Naive thymus-derived CD4-positive, alpha-beta T cell (primary cell): ENCODE measurements at places on chromosomes 12 and 14.
A peak's percentile ranks its signal among the peaks of the same experiment; 100 is the strongest.

DNA sequence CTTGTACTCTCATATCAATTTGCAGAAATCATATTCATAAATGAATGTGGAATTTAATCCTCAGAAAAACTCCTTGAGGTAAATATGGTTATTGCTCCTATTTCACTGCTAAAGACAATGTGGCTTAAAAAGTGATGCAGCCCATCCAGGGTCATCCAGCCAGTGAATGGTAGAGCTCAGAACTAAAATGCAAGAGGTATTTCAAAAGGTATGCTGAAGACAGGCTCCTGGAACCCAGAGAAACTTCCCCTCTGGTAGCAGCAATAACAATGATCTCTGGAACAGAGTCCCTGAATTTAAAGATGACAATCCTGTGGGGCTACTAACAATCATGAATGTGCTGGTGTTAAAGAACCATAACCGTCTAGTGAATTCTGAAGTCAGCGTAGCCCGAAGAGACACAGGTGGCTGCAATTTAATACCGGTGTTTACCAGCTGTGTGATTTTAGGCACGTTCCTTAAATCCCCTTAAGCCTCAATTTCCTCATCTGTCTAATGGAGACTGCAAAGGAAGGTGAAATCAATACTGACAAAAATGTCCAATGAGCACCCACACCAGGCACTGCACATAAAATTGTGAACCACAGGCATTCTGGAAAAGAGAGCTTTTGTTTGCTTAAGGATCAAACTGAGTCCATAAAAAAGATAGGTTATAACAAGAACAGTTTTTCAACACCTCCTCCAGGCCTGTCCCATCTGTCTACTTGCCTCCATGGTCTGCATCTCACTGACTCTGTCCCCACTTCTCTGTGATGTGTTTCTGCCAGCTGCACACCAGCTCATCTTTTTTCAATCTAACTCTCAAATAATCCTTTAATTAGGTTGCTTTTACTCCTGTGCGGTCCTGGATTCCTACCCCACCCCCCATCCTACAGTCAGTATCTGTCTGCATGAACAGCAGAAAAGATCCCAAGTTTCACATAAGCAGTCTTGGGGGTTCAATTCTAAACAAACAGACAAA lies 10.5 kb downstream of the TM7SF3 start:
- no peaks in the 10 kb centered on the region for H3K27me3 ChIP-seq
- no peak overlapping the region for H3K4me3 ChIP-seq
- H3K36me3 ChIP-seq = peaks cover 6% of the 10 kb centered on the region
- no peak for DNase-seq
- H3K27ac ChIP-seq = no peak overlapping the region

DNA sequence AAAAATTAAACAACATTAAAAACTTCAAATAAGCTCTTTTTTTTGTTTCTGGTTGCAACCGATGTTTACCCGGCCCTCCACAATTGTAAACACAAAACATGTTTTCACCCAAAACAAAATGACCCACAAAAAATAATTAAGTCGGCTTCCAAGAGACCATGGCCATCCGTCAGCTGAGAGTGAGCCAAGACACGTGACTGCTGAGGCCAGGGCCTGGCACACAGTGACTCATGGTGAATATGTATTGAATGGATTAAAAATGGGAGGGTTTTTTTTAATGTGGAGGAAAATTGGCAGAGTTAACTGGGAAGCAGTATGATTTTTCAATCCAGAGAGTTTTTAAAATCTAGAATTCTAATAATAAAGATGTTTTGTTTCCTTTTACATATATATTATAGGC lies 13.8 kb upstream of the CPNE8 start:
- no peak overlapping the region for H3K27ac ChIP-seq
- H3K36me3 ChIP-seq = no peaks in the 10 kb centered on the region
- no peaks in the 10 kb centered on the region for H3K27me3 ChIP-seq
- DNase-seq = no peak
- H3K4me3 ChIP-seq = no peak overlapping the region

DNA sequence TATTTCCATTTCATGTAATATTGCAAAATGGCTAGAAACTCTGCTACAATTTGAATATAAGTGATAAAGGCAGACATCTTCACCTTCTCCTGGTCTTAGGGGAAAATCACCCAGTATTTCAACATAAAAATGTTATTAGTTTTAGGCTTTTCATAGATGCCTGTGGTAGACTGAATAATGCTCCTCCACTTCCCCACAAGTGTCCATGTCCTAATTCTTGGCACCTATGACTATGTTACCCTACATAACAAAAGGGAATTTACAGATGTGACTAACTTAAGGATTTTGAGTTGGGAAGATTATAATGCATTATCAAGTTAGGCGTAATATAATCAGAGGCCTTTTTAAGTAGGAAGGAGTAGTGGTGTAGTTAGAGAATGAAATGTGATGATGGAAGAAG lies 196.4 kb downstream of the TMTC3 start:
- no peak overlapping the region for H3K4me3 ChIP-seq
- no peaks in the 10 kb centered on the region for H3K27me3 ChIP-seq
- H3K36me3 ChIP-seq = no peaks in the 10 kb centered on the region
- no peak overlapping the region for H3K27ac ChIP-seq

GRCh38 chr12:115146453-115146852 lies 462.5 kb upstream of the TBX3 start:
- no peak for DNase-seq
- H3K27ac ChIP-seq = no peak overlapping the region
- no peak overlapping the region for H3K4me3 ChIP-seq
- no peaks in the 10 kb centered on the region for H3K27me3 ChIP-seq
- no peaks in the 10 kb centered on the region for H3K36me3 ChIP-seq

DNA sequence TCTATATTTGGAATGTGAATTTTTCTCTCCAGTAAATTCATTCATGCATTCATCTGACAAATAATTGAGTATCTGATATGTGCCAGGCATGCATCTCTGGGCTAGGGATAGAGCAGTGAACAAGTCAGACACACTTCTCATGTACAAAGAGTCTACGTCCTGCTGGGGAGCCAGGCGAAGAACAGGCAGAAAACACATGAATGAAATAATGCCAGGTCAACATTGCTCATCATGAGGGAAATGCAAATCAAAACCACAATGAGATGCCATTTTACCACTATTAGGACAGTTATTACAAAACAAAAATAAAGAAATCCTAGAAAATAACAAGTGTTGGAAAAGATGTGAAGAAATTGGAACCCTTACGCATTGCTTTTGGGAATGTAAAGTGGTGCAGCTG lies 90.3 kb downstream of the PAX9 start:
- no peak overlapping the region for H3K27ac ChIP-seq
- H3K36me3 ChIP-seq = no peaks in the 10 kb centered on the region
- no peaks in the 10 kb centered on the region for H3K27me3 ChIP-seq
- H3K4me3 ChIP-seq = no peak overlapping the region
- no peak for DNase-seq

GRCh38 chr14:95514131-95515079 lies 2.0 kb downstream of the SYNE3 start:
- no peaks in the 10 kb centered on the region for H3K27me3 ChIP-seq
- peak overlapping the region; percentile 80 for H3K27ac ChIP-seq
- no peak for DNase-seq
- H3K4me1 ChIP-seq = peaks cover 46% of the 10 kb centered on the region
- peak overlapping the region; percentile 99 for H3K4me3 ChIP-seq
- H3K36me3 ChIP-seq = peaks cover 10% of the 10 kb centered on the region

DNA sequence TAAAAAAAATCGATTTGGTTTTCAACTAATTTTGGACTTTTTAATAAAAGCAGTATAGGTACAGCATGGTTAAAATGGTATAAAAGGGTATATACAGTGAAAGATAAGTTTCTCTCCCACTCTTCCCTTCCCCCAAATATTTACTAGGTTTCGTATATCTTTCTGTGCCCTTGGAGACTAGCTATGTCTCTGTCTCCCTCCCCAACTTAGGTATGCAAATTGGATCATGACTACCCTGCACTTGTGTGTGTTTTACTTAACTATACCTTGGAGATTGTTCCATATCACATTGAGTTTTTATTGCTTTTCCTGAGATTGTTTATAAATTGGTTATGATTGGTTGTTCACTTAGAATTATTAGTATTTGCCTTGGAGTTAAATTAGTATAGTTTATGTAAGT lies 19.4 kb downstream of the AEBP2 start:
- DNase-seq = no peak
- no peak overlapping the region for H3K27ac ChIP-seq
- no peaks in the 10 kb centered on the region for H3K27me3 ChIP-seq
- peaks cover 6% of the 10 kb centered on the region for H3K36me3 ChIP-seq

DNA sequence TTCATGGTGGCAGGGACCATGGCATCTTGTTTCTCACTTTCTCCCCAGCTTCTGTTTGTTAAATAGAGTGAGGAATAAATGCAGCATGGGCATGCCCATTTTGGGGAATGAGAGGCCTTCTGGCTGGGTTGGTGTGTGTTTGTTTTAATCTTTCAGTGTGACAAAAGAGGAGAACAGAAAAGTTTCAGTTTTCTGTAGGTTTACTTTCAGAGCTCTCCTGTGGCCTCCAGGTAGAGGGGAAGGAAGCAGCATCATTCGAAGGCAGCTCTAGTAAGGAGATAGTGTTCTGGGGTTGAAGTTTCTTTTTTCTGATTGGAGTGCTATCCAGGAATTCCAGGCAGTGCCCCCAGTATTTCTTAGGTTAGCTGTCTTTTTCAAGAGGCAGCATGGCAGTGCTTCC lies 15.3 kb downstream of the MSRB3 start:
- no peaks in the 10 kb centered on the region for H3K27me3 ChIP-seq
- DNase-seq = no peak
- no peak overlapping the region for H3K4me3 ChIP-seq

- no peaks in the 10 kb centered on the region for H3K27me3 ChIP-seq
- H3K27ac ChIP-seq = no peak overlapping the region
- no peaks in the 10 kb centered on the region for H3K4me1 ChIP-seq
- peaks cover 58% of the 10 kb centered on the region for H3K36me3 ChIP-seq
- H3K4me3 ChIP-seq = no peak overlapping the region
Observed at GRCh38 chr12:14931791-14932560, 6.4 kb downstream of the ERP27 start.

DNA sequence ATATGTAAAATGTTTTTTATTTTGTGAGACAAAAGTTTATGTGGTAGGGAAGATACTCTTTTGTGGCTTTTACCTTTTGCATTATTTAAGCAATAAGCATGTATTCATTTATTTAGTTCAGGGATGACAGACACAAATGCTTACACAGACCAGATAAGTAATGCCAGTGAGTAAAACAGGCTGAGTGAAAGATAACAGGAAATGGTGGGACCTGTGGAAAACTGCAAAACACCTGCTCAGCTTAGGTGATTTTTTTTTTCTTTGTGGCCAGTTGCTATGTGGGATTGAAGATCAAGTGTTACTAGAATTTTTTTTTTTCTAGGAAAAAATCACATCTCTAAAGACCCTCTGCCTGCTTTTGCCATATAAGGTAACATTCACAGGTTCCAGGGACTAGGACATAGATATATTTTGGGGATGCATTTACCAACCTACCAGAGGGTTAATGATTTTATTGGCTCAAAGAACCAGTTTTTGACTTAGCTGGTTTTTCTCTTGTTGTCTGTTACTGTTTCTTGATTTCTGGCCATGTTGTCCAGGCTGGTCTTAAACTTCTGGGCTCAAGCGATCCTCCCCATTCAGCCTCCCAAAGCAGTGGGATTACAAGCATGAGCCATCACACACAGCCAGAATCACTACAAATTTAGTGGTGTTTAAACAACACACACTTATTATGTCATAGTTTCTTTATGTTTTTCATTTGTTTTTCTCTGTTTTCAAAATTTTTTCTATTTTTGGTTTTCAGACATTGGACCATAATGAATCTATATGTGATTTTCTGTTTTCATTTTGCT lies 9.8 kb downstream of the PSMA6 start:
- no peaks in the 10 kb centered on the region for H3K36me3 ChIP-seq
- peaks cover 32% of the 10 kb centered on the region for H3K4me1 ChIP-seq
- no peaks in the 10 kb centered on the region for H3K27me3 ChIP-seq
- no peak for DNase-seq
- no peak overlapping the region for H3K4me3 ChIP-seq
- H3K27ac ChIP-seq = peak overlapping the region; percentile 33

GRCh38 chr14:75961662-75962061 lies 20.1 kb downstream of the TGFB3 start:
- no peak overlapping the region for H3K4me3 ChIP-seq
- H3K27ac ChIP-seq = no peak overlapping the region
- no peaks in the 10 kb centered on the region for H3K4me1 ChIP-seq
- DNase-seq = no peak

GRCh38 chr14:77641534-77642341 lies 25.3 kb upstream of the SPTLC2 start:
- peak; percentile 57 for DNase-seq
- H3K27ac ChIP-seq = peak overlapping the region; percentile 70
- H3K36me3 ChIP-seq = no peaks in the 10 kb centered on the region
- H3K4me1 ChIP-seq = peaks cover 8% of the 10 kb centered on the region

DNA sequence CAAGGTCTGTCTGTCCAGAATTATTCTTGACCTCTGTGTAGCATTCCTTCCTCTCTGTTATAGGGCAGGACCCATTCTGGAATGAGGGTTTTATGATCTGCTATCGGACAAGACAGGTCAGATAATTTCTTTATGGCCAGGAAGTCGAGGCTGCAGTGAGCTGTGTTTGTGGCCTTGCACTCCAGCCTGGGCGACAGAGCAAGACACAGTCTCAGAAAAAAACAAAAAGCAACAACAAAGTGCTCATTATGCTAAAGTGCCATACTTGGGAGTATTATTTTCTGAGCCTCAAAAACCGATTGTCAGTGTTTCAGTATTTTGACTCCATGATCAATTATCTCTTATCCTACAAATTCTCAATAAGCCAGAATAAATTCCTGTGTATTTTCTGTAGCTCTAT lies 4.1 kb downstream of the CIPC start:
- no peak overlapping the region for H3K27ac ChIP-seq
- no peaks in the 10 kb centered on the region for H3K27me3 ChIP-seq
- H3K4me3 ChIP-seq = no peak overlapping the region
- no peak for DNase-seq
- H3K4me1 ChIP-seq = peaks cover 3% of the 10 kb centered on the region
